ENCODE measurements at places on chromosomes 7 and 10. TPM values are rescaled to one million over a fixed set of nuclear protein-coding genes. Genes with fewer than 3 reads are reported as not detected.

DNA sequence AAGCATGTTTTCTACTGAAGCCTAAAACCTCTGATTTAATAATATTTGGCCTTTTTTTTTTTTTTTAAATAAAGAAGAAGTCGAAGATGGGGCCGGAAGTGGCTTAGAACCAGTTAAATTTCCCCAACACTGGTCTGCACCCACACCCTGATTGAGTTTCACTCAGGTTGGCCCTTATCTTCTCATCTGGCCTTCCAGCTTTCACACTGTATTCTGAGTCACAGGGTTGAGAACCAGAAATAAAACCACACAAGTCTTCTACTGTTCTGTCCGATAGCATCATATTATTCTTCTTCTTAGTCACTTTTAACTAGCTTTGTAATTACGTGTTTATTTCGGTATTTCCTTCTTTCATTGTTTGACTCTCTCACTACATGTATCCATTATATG lies 9.9 kb downstream of the ZNF365 start:
- DNase-seq = no peak

DNA sequence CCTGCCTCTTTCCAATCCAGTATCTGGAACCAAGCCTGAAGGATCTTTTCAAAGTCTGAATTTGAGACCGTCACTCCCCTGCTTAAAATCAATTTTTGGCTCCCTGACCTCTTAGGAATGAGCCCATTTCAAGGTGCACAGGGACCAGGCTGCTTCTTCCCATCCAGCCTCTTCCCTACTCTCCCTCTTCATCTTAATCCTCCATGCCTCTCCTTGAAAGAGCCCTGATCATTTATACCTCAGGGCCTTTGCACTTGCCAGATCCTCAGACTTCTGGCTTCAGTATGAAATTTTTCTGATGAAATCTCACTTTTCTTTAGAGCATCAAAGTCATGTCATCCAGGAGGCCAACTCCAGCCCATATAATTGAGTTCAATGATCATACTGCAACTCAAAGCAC lies 399.5 kb upstream of the CELF2 start:
- DNase-seq = no peak

DNA sequence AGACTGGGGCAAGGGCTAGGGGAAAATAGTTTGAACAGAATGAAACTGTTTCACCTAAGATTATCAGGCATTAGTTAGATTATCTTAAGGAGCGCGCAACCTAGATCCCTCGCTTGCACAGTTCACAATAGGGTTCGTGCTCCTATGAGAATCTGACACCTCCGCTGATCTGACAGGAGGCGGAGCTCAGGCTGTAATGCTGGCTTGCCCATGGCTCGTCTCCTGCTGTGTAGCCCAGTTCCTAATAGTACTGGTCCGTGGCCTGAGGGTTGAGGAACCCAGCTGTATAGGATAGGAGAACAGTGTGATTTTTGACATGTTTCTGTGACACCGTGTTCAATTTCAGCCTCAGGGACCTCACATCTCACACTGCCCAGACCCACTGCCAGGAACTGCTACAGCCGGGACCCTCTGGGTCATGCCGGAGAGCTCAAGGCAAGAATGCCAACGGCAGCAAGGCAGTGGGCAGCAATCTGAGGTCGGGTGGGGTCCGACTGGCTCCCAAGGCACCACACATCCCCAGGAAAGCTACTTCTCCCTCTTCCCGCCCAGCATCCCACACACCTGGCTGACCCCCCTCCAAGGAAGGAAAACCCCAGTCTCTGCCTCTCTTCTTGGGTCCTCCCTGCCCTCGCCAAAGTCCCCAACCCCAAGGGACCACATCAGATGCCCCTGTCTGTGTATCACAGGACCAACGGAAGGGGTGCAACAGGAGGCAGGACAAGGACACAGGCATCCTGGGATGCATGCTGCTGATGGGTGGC lies 31.7 kb downstream of the CAMK2B start:
- no peak for DNase-seq

- no peak for DNase-seq
These were observed 7.8 kb upstream of the LAMB4 start for GRCh38 chr7:108137993-108138392.

GRCh38 chr10:20601941-20602461 lies 295.1 kb downstream of the NEBL start:
- DNase-seq = no peak

DNA sequence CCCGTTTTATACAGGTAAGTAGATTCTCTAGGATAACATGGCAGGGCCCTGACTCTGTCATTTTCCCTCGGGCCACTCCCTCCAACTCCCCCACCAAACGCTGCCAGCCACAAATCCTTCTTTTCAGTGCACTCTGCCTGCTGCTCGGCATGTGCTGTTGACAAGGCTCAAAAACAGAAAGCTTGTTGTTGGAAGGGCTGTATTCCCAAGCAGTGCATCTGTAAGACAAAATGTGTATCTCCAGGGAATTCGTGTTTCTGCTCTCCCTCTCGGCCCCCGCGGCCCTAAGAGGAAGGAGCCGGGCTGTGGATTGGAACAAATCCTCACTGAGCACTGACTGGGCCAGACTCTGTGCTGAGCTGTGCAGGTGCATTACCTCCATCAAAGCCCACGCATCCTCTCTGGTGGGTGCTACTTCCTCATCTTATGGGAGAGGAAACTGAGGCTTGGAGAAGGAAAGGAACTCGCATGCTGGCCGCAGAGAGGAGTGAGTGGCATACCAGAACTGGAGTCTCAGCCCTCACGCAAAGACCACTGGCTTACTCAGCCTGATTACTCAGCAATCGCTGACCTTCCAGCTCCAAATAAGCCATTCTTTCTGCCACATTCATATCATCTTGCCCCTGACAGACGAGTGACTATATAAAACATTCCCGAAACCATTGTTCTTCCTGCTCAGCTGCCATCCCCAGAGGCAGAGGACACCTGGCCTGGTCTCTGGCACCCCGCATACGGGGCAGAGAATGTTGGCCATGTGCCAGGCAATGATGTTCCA lies 33.5 kb upstream of the ENO4 start:
- DNase-seq = no peak

- DNase-seq = no peak
These were observed 173.5 kb downstream of the TSPAN12 start for GRCh38 chr7:120684463-120684862.

DNA sequence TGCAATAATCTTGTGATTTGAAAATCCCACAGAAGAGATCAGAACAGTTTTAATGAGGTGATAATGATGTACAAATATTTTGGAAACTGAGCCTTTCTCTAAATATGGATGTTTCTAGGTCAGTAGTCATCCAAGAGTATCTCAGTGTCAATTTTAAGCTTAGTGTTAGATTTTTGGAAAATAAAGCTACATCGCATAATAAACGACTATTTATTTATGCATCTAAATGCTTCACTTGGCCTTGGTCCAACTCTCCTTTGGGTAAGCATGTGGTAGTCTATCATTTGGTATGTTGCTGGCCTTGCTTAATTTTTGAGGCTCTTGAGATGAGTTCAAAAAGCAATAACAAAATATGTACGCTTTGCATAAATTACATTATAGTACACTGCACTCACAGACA lies 5.4 kb upstream of the PPP1R9A start:
- no peak for DNase-seq

- DNase-seq = no peak
These were observed 57.2 kb upstream of the LBX1 start for GRCh38 chr10:101286248-101287046.

- DNase-seq = no peak
These were observed 453 bp upstream of the GALNT17 start for GRCh38 chr7:71131256-71132126.

DNA sequence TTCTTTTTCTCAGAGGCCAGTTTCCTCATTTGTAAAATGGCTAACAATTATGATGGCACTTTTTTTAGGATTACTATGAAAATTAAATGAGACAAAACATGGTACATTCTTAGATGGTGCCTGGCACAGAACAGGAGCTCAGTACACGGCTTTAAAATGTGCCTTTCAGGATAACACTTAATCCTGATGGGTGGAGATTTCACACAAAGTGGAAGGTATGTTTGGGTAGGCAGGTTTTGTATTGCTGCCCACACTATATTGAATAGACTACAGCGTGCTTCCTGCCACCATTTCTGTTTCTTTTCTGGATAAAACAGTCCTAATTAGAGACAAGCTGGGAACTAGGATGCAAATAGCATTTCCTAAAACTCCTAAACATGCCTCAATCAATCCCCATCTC lies 22.0 kb upstream of the IMPDH1 start:
- no peak for DNase-seq

- DNase-seq = no peak
These were observed 48.1 kb upstream of the EXOC6 start for GRCh38 chr10:92800134-92800733.

- DNase-seq = no peak
These were observed 268.7 kb downstream of the CELF2 start for GRCh38 chr10:11286261-11286852.

- no peak for DNase-seq
These were observed 31.5 kb upstream of the OR9A4 start for GRCh38 chr7:141884539-141885225.

- DNase-seq = peak; percentile 33
These were observed 692.6 kb downstream of the SUGCT start for GRCh38 chr7:40827222-40828085.

DNA sequence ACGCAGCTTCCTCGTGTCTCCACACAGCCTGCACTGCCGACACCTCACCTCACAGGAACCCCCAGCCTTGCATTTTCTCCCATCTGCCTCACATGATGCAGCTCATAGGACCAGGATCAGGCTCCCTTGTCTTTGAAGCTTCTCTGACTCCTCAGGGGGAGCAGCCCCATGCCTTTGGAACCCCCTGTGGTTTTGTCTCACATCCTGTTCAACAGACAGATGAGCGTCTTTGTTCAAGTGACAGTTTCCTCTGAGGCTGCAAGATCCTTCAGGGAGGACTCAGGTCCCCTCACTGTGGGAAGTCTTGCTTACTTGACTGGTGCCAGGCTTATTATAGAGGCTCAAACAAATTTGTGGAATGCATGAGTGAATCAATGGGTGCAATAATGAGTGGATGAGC lies 667.1 kb downstream of the INHBA start:
- DNase-seq = no peak

DNA sequence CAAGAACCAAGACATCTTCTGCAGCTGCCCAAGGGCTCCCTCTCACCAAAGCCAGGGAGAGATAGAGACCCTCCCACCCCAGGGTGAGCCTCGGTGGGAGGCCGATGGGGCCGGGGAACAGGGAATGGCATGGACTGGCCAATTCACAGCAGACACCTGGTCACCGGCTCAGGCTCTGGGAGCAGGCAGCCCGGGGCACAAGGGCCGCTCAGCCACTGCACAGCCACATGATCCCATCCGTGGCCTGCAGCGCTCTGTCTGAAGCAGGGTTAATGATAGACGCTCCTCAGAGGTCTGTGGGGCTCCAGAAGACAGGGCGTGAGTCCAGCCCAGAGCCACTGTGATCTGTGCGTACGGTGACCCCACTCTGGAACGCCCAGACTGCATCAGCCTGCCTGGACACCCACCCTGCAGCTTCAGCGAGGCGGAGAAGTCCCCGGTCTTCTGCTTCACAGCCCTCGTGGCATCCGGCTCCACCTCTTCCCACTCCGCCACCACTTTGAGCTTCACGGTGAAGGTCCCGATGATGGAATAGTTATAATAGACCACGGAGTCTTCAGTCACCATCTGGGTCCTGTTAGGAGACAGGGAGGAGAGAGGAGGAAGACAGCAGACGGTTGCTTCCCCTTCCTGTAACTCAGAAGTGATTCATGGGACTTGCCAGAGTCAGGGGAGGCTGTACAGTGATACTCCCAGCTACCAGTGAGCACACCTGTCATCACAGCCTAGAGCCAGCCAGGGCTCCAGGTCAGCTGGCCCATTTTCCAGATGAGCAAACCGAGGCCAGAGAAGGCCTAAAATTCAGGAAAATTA lies 14.0 kb downstream of the TMEM130 start:
- DNase-seq = no peak

DNA sequence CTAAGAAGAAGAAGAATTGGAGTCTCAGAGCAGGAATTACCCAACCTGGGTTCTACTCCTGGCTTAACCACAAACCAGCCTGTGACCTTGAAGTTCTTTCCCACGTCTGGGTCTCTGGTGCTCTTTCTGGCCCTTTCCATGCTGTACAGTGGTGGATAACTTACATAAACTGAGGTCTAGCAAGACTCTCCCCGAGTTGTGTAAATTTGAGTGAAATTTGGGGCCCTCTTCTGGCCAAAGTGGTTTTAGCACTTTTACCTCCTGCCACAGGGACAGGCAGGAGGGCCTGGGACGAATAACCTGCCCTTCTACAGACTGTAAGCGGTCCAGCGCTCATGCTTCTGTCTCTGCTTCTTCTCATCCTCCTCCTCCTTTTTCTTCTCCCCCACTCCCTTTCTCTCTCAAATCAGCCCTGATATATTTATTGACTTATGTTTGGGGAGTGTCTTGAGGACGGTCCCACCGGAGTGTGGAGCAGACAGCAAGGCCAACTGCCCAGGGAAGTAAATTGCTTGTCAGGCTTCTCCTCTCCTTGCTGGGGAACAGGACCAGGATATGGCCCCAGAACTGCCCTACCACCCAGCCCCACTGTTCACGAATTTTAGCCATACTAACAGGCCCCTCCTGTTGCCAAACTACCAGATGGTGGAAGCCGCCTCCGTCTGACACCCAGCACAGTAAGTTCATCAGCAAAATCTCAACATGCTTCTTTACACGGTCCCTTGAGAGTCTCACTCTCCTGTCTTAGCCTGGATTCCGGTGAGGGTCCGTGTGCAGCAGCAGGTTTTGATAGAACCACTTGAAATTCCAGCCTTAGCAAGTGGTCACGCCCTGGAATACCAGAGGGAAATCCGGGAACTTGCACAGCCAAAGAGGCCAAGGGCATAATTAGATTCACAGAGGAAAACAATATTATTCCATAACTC lies 4.0 kb upstream of the SH3PXD2A start:
- no peak for DNase-seq

GRCh38 chr7:152869041-152869676 lies 109.6 kb downstream of the ACTR3B start:
- DNase-seq = no peak

DNA sequence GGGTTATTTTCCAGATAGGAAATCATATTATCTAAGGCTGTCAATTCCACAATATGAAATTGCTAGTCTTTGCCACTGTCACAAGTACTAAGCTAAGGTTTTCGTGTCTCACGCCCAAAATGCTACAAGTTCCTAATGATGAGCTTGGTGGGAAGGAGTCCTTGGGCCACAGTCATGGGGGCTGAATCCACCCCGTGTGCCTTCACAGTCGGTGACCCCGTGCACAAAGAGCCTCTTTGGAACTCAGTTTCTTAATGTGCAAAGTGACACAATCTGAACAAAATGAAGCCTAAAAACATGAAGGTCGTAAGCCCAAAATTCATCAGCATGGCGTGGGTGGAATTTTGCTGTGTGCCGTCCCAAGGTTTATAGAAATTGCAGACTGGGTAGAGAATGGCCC lies 337.0 kb upstream of the GALNT17 start:
- DNase-seq = no peak

The ATG9B gene
- 0.44 TPM for total RNA-seq

The OR9A2 gene
- total RNA-seq = not detected

The AS3MT gene
- 3.7 TPM for total RNA-seq

The CFAP46 gene
- total RNA-seq = 0.66 TPM

The NEUROG3 gene
- not detected for total RNA-seq

The ZP3 gene
- total RNA-seq = 2.9 TPM

The TYW1B gene
- total RNA-seq = 7.2 TPM

The HOXA5 gene
- total RNA-seq = 11.5 TPM

Measured in breast epithelium (tissue), 4 donors.